ENCODE measurements at places on chromosomes 1 and 21. TPM values are rescaled to one million over a fixed set of nuclear protein-coding genes. Genes with fewer than 3 reads are reported as not detected.

GRCh38 chr1:158328426-158328825 is 2.9 kb downstream of the CD1B start:
- DNase-seq: no peak

The GBP3 gene
- total RNA-seq: 9.1 TPM

The BARHL2 gene
- not detected for total RNA-seq

DNA sequence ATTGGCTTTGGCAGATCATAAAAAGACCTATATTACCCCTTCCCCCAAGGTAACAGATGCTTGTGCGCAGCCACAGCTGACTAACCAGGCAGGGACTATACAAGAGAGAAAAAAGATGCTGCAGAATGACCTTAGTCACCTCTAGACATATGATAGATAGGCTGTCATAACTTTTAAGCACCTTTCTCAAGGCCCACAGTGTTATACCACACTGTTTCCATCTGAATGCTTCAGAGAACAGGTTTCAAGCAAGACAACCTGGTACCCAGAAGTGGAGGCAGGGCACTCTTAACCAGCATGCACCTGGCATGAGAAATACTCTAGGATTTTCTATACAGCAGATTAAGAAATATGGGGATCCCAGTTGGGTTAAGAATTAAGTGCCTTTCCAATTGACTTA is 12.8 kb upstream of the OVAAL start:
- DNase-seq: no peak
